ENCODE measurements at places on chromosomes 6 and 20.
A peak's percentile ranks its signal among the peaks of the same experiment; 100 is the strongest.

DNA sequence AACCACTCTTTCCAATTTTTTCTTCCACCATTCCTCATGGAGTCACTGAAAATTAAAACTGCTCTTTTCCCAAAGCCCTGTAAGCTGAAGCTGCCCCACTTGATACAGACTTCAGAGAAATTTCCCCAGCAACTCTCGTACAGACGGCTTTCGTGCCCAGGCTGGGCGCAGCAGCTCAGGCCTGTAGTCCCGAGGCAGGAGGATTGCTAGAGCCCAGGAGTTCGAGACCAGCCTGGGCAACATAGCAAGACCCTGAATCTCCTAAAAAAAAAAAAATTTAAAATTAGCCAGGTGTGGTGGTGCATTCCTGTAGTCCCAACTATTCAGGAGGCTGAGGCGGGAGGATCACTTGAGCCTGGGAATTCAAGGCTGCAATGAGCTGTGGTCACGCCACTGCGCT lies 6.6 kb downstream of the PPDPF start:
- DNase-seq, result no peak

- DNase-seq, result no peak
These were observed 19.9 kb upstream of the BPIFA2 start for GRCh38 chr20:33148040-33148439.

- DNase-seq, result no peak
These were observed 255.8 kb downstream of the TMEM242 start for GRCh38 chr6:157067507-157067906.

DNA sequence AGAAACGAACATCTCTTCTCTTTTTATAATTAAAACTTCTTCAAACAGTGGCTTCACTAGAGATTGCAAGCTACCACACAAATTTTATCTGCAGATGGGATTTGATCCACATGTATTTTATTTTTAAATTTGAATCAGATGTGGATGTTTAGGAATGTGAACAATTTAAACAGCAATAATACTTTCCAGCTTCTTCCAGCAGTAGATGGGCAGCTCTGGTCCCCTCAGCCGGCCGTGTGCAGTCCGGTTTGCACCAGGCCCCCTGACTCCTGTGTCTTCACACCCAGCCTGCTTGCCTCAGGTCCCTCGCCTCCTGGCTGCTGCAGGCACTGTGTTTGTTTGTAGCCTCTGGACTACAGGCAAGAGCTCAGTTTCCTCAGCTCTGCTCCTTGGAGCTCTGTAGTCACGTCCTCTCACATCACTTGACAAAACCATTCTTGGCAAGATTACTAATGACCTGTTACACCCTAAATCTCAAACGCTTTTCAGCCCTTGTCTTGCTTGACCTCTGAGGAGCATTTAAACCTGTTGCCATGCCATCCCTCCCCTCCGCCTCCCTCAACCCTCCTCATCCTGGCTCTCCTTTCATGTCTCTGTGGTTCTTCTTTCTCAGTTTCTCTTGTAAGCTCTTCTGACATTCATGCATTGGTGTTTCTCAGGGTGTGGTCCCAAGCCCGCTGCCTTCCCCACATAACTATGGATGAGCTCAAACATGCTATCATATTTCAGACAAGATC lies 13.2 kb upstream of the ZBTB24 start:
- no peak for DNase-seq

DNA sequence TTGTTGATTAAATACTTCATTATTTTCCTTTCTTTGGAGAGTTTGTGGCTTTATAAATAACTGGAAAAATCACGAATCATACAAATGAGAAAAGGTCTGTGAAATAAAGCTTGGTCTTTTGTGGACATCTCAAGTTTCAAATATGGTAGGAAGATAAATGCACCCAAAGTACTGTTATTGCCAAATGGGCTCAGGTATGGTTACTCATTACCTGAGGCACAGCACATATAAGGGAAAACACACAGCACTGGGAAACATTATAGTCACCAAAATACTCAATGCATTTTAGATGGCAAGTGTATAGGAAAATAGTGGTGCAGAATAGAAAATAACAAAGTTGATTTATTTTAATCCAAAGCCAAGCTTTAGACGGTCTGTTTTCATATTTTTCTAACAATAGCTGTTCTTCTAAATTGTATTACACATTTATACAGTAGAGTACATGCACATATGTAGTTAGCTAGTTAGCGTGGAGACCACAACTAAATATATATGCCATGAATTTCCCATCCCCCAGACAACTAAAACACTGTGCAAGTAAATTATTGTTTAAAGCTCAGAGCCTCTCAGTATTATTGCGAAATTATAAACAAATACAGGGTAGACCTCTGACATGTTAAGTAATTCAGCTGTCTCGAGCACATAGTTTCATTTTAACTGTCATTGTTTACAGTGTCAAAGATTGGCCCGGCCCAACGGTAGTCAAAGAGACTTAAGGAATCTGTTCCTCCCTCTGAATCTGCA lies 336.0 kb downstream of the SYNE1 start:
- DNase-seq, result no peak

- no peak for DNase-seq
These were observed 19.6 kb downstream of the RPP21 start for GRCh38 chr6:30364591-30364990.

DNA sequence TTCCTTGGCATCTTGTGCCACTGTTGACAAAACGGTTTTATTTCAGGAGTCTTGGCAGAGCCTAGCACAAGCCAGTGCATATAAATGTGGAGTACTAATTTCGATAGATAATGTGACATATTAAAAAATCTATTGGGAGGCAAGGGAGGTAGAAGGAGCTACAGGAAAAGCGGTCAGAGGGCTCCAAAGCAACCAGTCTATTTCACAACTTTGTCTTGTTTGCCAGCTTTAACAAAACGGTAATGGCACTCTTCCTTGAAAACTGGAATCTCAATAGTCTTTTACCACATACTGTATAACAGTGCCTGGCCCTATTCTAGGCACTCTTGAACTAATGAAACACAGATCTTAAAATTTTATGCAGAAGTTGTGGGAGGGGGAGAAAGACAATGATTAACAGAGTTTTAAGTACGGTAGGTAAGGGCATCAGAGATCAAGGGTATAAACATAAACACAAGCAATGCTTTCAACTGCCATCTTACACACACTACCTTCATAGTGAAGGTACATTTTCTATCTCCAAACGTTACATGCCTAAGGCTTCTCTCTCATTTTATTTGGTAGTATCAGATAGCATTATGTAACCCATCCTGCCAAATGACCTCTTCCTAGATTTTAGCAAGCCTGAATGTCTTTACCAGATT lies 33.5 kb upstream of the SYNCRIP start:
- DNase-seq, result no peak

DNA sequence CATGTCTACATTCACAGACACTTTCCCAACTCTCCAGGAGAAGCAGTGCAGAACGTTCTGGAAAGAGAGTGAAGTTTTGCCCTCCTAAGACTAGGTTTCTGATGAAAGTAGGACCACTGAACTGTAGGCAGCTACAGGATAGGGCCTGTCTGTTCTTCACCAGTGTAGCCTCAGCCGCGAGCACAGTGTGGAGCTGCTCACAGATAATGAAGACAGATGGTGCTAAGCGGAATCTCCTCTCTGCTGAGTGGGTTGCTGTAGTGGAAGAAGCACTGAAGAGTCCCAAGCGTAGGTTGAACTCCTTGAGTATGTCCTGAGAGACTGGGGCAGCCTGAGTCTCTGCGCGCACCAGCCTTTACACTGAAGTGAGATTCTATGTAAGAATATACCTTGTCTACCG lies 170.2 kb downstream of the PACRG start:
- no peak for DNase-seq

GRCh38 chr6:108596956-108597355 lies 36.2 kb downstream of the FOXO3 start:
- peak; percentile 71 for DNase-seq

DNA sequence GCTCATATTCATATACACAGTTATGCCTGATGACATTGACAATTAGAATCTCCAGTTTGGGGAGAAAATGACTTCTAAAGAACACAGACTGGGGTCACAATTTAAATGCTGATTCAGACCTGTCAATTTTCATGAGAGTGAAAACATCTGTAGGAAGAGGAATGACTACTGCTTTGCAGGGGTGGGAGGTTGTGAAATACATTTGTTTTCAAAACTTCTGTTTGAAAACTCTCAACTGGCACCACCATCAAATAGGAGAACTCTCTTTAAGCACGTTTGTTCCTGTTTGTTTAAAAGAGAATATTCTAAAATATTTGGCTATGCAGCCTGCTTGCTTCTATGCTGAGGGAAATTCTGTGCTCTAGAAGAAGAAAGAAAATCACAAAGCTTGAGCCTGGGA lies 50.8 kb upstream of the ADGRF5 start:
- peak; percentile 80 for DNase-seq

GRCh38 chr6:125906158-125906998 lies 50.2 kb upstream of the HINT3 start:
- DNase-seq, result peak; percentile 42

DNA sequence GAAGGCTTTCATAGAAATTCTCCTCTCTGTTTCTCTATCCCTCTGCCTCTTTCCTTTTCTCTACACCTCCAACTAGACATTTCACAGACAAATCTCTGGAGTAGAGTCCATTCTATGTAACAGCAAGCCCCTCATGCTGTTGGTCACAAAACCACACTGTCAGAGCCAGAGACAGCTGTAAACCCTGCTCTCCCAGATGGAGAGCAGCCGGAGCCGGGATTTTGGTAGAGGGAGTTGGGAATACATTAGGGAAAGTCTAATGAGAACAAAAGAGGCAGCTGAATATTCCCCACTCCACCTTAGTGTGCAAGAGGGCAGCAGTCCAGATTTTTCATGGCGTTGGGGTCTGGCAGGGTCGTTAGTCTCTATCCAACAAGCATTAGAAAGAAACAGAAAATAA lies 68.3 kb upstream of the EDN1 start:
- DNase-seq, result no peak

- DNase-seq, result no peak
These were observed 33.5 kb downstream of the FAM8A1 start for GRCh38 chr6:17633465-17634188.

GRCh38 chr6:30965140-30965601 lies 18.3 kb upstream of the MUC21 start:
- DNase-seq, result no peak
